ENCODE measurements at places on chromosomes 11 and 22.

DNA sequence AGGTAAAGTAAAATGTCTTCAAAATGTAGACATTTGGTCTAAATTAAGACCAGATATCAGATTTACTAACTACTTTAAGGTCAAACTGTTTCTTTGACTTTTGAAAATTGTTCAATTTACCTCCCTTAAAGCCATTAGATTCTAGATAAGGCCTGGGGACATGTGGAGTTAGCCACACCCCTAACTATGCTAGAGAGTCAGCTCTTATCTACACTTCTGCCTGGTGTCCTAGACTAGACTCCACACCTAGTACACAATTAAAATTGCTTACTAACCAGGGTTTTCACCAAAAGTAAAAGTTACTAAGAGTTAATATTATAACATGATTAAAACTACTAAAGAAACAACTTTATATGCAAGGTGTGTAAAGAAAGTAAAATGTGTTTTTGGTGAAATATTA lies 43.6 kb upstream of the DBX1 start:
- DNase-seq, result no peak

- no peak for DNase-seq
Measured at GRCh38 chr11:8830641-8831040, 80.3 kb upstream of the AKIP1 start.

DNA sequence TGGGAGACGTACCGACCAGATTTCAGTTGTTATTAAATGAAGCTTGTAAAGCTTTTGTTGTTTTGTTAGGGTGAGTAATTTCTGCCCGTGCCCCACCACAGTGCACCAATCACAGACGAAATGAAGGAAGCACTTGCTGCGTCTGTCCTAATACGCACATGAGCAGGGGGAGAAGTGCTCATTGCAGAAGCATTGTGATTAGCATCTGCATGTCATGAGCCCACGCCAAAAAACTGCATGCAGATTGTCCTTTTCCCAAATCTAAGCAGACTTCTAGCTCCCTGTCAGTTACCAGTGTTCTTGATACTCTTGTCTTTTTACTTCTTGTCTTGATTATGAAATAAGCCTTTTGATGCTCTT lies 15.5 kb downstream of the RBX1 start:
- no peak for DNase-seq

DNA sequence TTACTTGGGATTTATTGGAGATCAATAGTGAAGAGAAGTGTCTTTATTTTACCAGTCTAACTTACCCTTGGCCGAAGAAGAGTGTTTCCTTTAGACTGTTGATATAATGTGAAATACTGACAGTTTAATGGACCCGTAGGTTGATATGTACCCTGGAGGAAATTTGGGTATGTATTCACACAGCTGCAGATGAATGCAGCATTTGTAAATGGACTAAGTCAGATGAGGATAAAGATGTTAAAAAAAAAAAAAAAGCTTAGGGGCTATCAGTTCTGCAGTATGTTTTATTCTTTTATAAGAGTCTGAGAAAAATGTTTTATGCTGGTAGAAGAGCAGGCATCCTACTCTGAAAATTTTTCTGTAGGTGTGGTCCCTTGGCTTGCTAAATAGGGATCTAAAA lies 2.7 kb downstream of the REXO2 start:
- DNase-seq, result no peak

Measured in SHP77 treated with DMSO at 0.1 percent for 48 hours (cell line).